GM06990 (cell line): ENCODE measurements at places on chromosomes 1 and 21.

- no peak for DNase-seq
Measured at GRCh38 chr1:22262583-22262982, 119.7 kb upstream of the WNT4 start.

DNA sequence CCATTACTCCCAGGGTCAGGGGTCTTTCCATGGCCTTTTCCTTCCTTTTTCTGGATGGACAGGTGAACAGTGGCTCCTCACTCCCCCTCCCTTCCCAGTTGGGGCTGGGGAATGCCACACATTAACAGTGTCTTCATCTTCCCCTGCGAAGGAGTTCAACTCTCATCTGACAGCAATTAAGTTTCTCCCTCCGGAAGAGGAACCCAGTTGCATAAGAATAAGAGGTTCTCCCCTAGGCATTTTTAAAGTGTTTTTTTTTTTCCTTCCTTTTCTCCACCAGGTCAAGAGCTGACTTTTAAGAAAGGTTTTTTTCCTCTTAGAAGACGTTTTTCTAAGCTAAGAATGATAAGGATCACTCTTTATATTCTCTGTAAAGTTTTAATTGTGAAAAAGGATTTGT lies 42.3 kb upstream of the FASLG start:
- DNase-seq, result no peak

- no peak for DNase-seq
Measured at GRCh38 chr1:176225479-176225875, 18.4 kb upstream of the COP1 start.

DNA sequence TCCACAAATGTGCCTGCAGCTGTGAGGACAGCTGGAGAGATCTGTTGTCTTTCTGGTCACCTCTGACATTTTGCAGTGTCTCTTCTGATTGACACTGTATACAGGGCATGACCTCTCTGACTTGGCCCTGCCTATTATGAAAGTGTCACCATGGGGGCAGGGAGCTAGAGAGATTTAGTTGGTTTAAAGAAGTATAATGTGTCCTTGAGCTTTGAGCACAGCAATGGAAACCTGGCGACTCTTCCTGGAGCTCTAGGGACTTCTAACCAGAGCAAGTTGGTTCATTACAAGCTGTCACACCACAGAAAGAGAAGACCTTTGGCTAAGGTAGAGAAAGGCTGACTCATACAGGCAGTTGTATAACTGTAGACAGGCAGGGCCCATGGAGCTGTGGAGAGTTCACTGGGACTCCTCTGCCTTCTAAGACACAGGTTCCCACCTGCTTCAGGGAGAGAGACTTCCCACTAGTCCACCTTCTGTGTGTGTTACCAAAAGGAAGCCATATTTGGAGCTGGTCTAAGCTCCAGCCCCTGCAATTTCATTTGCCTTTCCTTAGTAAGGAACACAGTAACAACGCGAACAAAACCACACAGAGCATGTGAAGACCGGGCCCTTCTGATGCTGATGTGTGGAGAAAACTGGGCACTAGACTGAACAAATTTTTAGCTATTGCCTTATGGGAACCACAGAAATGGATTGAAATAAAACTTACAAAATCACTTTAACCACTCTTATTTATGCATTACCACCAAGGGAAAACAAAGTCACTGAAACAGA lies 90.5 kb upstream of the ADAR start:
- no peak for DNase-seq

GRCh38 chr21:46033410-46034400 lies 52.1 kb downstream of the COL6A1 start:
- no peak for DNase-seq

GRCh38 chr1:79376106-79376505 lies 369.6 kb upstream of the ADGRL4 start:
- DNase-seq, result no peak

GRCh38 chr1:95916616-95917015 lies 682.6 kb downstream of the RWDD3 start:
- DNase-seq, result no peak

DNA sequence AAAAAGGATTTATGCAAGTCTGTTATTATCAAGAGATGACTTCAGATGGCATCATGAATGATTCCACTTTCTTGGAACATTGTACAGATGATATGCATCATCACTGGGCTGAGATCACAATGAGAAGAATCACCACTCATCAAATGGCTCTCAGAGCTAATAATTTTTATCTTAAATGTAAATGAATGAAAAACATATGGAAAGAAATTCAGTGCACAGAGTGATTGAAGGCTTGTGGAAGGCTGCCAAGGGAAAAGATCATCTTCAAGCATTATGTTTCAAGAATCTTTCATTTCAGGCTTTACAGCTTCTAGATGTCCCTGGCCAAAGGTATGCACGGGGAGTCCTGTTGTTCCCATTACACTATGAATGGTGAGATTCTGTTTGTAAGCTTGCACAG lies 955.7 kb downstream of the TTLL7 start:
- DNase-seq, result no peak

GRCh38 chr1:29002792-29003191 lies 88.4 kb downstream of the EPB41 start:
- DNase-seq, result no peak

DNA sequence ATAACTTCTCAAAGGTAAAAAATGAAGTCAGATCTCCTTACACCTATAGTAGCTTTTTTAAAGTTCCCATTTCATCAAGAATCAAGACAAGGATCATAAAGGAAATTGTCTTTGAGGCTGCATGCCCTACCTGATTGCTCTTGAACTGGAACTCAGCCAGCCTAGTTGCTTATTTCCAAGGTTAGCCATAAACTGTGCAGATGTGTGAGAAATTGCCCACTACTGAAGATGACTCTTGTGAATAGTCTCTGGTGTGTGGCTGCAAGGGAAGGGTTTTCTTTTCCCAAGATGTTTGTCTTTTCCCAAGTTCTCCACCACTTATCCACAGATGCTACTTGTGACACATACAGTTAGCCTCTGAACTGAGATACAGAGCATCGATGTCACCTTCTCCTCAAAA lies 81.7 kb upstream of the DUSP10 start:
- DNase-seq, result no peak

DNA sequence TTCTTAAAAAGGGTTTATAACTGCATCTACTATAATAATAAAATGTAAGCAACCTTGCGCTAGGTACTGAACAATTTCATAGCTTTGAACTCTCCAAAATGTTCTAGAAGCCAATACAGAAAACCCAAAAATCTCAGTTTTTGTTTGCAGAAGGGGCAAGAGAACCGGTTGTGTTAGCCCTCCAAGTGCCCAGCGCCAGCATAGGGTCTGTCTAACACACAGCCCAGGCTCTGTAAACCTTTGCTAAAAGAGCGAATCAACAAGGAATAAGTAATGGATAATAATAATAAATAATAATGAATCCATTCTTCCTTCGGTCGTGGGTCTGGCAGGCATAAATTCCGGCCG lies 333 bp upstream of the CHAF1B start:
- DNase-seq, result no peak

- DNase-seq, result no peak
Measured at GRCh38 chr1:203544978-203545816, 51.2 kb downstream of the OPTC start.

- no peak for DNase-seq
Measured at GRCh38 chr1:9239622-9240401, 5.2 kb downstream of the H6PD start.

DNA sequence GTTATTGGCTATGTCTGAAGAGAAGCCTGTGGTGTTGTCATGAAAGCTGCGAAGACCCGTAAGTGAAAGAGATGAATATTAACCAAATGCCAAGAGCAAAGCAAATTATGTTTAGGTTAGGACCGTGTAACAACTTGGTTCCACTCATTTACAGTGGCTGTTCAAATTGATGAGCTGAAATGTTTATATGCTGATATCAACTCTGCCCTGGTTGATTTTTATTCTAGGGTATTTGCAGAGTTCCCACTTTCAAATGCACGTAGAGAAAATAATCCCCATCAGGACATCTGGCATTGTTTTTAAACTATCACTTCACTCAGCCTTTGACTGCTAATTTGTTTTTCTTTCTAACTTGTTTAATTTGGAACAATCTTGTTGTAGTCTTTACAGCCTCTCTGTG lies 581.6 kb upstream of the ADAMTS5 start:
- no peak for DNase-seq

GRCh38 chr1:91024481-91025119 lies 2.8 kb upstream of the ZNF644 start:
- DNase-seq, result no peak

GRCh38 chr1:147080006-147080661 lies 92.1 kb downstream of the PRKAB2 start:
- no peak for DNase-seq

- DNase-seq, result no peak
Measured at GRCh38 chr1:6180268-6180706, at the start of gene CHD5. CHD5 (minus strand) TSS chr1:6180321; CDS start chr1:6180023, 298 bp downstream.

- no peak for DNase-seq
Measured at GRCh38 chr1:30950053-30950452, 41.5 kb upstream of the SDC3 start.

- DNase-seq, result no peak
Measured at GRCh38 chr1:161206411-161207140, 4.4 kb downstream of the NDUFS2 start.

GRCh38 chr21:44708213-44708865 lies 3.0 kb downstream of the TSPEAR start:
- DNase-seq, result no peak

DNA sequence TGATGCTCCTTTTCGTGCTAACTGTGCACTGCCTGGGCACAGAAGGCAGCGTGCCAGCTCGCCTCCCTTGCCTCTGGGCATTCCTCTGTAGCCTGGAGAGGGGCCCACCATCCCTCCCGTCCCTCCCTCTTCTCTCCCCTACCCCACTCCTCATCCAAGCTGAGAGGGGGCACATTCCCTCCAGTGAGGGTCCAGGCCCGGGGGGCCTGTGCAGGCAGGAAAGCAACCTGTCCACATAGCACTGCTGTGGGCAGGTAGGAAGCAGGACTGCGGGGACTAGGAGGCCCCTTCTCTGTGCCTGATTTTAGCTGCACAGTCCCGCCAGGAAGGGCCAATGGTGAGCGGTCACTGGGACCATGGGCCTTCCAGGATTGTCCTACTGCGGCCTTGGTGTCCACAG lies 10.3 kb upstream of the PKNOX1 start:
- no peak for DNase-seq

- no peak for DNase-seq
Measured at GRCh38 chr1:159307346-159308020, 5.3 kb downstream of the FCER1A start.

DNA sequence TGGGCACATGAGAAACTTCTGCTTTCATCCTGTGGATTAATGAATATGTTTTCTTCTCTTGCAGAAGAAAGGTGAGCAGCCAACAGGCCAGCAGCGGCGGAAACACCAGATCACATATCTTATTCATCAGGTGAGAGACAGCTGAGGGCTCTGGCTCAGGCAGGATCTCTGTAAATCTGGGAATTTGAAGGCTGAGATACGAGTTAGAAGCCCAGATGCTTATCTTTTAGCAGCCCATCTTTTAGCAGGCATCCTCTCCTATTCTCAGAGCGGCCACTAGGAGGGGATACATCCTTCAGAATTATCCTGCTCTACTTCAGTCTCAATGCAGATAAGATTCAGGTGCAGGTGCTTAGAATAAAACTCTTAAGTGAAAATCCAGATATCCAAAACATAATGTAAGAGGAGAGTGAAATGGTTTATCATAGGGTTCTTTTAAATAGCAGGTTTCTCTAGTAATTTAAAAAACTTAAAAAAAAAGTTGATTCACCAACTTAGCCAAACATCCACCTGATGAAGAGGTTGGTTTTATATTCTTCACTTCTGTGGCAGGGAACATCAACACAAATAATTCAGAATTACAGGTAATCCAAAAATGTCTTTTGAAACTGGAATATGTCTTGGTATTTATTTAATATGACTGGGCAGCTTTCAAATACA lies 19.3 kb downstream of the SH2D2A start:
- no peak for DNase-seq

GRCh38 chr1:163308811-163309210 lies 12.9 kb upstream of the NUF2 start:
- no peak for DNase-seq

DNA sequence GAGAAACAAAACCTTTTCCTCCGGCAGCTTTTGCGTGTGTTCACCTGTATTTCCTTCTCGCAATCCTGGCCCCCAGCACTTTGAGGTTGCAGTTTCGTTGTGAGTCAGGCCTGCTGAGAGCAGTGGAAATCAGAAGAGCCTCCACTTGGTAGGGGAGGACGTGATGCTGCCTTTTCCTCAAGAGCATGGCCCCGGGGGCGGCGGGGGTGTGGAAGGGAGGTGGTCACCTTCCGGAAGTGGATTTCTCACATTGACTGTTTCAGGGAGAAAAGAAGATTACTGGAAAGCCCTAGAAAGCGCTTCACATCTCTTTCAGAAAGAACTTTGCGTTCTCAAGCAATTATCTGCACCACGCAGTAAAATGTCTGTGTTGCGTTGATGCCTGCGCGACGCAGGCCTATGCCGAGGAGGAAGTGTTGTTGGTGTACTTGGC lies 12.2 kb upstream of the IL10 start:
- peak; percentile 91 for DNase-seq

DNA sequence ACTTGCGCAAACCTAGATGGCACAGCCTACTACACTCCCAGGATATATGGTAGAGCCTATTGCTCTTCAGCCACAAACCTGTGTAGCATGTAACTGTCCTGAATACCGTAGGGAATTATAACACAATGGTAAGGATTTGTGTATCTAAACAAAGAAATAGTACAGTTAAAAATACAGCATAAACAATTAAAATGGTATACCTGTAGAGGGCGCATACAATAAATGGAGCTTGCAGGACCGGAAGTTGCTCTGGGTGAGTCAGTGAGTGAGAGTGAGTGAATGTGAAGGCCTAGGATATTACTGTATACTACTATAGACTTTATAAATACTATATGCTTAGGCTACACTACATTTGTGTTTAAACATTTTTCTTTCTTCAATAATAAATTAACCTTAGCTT lies 99.3 kb downstream of the PLD5 start:
- DNase-seq, result no peak

DNA sequence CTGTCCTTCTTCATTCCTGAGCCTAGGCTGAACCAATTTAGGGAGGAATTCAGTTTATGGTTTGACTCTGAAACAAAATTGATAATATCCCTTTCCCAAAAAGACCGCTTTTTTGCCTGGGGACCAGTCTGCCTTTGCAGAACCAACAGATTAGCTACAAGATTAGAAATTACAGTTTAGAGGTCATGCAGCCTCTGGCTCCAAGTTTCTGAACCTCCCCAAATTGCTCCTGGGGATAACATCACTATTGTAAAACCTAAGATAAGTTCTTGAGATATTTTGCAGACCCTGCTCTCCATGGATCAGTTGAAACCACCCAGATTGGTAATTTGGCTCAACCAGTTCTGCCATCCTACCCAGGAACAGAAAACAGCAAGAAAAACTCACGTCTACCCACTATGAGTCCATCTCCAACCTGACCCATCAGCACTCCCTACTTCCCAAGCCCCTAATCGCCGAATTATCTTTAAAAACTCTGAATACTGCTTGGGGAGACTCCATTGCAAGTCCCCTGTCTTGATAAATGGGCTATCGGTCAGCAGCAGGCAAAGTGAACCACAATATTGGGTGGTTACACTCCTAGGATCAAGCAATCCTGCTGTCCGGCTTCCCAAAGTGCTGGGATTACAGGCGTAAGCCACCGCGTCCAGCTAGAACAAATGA lies 605 bp upstream of the RABGGTB start:
- no peak for DNase-seq

- no peak for DNase-seq
Measured at GRCh38 chr21:16262091-16262490, 532.3 kb downstream of the USP25 start.

GRCh38 chr1:205304695-205305070 lies 16.9 kb downstream of the NUAK2 start:
- no peak for DNase-seq

- no peak for DNase-seq
Measured at GRCh38 chr1:14553711-14554110, 44.8 kb upstream of the KAZN start.
